ENCODE measurements at places on chromosomes 12 and 14. TPM values are rescaled to one million over a fixed set of nuclear protein-coding genes. Genes with fewer than 3 reads are reported as not detected.

KRT79 gene
- not detected for total RNA-seq

- no peak overlapping the region for H3K4me3 ChIP-seq
- H3K36me3 ChIP-seq = no peaks in the 10 kb centered on the region
- no peaks in the 10 kb centered on the region for H3K27me3 ChIP-seq
- H3K4me1 ChIP-seq = no peaks in the 10 kb centered on the region
Observed at GRCh38 chr14:61196792-61197191, 84.3 kb downstream of the TMEM30B start.

HPD gene
- 0.04 TPM for total RNA-seq

DNA sequence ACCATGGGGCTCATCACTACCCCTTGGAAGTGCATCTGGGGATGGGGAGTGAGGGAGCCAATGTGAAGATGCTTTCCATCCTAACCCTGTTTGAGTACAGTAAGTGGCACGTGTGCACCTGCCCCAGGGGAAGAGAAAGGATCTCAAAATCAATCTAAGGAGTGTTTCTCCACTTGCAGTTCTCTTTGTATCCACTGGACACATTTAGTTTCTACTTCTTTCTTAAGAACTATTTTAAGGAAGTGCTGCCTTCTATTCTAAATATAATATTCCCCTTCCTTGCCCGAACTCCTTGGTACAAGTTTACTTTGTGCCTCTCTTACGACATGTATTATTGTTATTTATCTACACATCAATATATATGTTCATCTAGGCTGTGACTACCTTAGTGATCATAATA, 73.8 kb downstream of the TTC6 start:
- no peak overlapping the region for H3K27ac ChIP-seq
- H3K4me3 ChIP-seq = no peak overlapping the region

KCNJ8 gene
- total RNA-seq = 38.7 TPM

GRCh38 chr12:26648584-26648983, 184.4 kb downstream of the ITPR2 start:
- H3K4me1 ChIP-seq = no peaks in the 10 kb centered on the region

DNA sequence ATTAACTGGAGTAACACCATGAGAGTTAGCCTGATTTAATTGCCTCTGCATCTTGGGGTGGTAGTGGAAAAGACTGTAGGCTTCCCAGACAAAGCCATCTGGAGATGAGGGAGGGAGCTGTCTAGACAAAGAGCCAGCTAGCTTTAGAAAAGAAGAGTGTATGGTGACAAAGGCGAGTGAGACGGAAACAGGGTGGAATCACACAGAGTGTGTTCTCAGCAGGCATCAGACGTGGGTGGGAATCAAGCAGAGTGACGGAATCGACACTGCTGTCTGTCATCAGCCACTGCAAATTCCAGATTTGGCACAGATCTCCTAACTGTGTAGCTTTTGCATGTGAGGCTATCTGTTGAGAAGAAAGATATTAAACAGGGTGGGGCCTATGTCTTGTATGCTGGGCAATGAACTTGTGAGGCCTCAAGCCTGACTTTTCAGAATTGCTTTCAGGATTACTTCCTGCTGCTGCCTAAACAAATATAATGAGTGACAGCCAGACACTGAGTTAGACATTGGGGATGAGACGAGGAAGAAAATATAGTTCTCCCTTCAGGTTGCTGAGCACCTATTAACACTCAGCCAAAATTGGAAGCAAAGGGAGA, 236.5 kb upstream of the GRIP1 start:
- no peak for DNase-seq
- no peaks in the 10 kb centered on the region for H3K4me1 ChIP-seq

All from muscle of leg (tissue), 16 donors.